Spinal cord (tissue), 10 donors: ENCODE measurements at places on chromosomes 1 and 21. TPM values are rescaled to one million over a fixed set of nuclear protein-coding genes. Genes with fewer than 3 reads are reported as not detected.

The C1orf94 gene
- total RNA-seq = 0.50 TPM

The NOTCH2NLA gene
- 52.5 TPM for total RNA-seq

The DOP1B gene
- 20.3 TPM for total RNA-seq

The SPRR2G gene
- not detected for total RNA-seq

The RAB25 gene
- total RNA-seq = 0.39 TPM

The LIN9 gene
- 8.3 TPM for total RNA-seq

The CACNA1E gene
- 53.7 TPM for total RNA-seq

The KIF26B gene
- 10.9 TPM for total RNA-seq

The CYP4A22 gene
- 0.22 TPM for total RNA-seq

The FABP3 gene
- total RNA-seq = 82.1 TPM

The SRSF11 gene
- total RNA-seq = 198 TPM

The EFNA4 gene
- 3.5 TPM for total RNA-seq

GRCh38 chr21:42666925-42667324 lies 13.5 kb downstream of the PDE9A start:
- H3K27ac ChIP-seq = peak overlapping the region; percentile 85
- H3K4me3 ChIP-seq = no peak overlapping the region
- peaks cover 58% of the 10 kb centered on the region for H3K36me3 ChIP-seq

DNA sequence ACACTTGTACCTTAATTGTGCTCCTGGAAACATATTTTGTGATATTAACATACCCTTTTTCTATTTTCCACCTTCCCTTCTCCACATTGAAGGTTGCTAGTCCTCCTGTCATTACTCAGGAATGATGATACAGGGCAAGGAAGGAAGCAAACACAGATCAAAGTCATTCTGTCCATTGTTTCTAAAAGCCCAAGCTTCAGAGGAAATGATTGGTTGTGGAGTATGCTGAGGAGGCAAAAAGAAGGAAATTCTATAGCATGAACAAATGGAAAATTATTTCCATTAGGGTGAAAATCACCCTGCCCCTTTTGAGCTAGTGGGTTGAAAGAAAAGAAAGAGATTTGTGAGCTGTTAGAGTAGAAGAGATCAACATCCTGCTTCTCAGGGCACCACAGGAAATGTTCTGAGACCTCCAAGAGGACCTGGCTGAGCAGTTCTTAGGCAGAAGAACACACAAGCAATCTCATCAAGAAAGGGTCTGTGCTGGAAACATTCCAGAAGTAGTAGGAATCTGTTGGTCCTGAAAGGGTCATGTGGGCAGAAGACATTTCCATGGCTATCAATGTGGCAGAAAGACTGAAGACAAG lies 29.0 kb upstream of the PRRX1 start:
- H3K36me3 ChIP-seq = no peaks in the 10 kb centered on the region
- DNase-seq = no peak
- H3K4me1 ChIP-seq = no peaks in the 10 kb centered on the region

- H3K4me3 ChIP-seq = no peak overlapping the region
- H3K4me1 ChIP-seq = no peaks in the 10 kb centered on the region
- H3K27me3 ChIP-seq = no peaks in the 10 kb centered on the region
- DNase-seq = no peak
Observed at GRCh38 chr21:15976807-15977206, 247.0 kb downstream of the USP25 start.

DNA sequence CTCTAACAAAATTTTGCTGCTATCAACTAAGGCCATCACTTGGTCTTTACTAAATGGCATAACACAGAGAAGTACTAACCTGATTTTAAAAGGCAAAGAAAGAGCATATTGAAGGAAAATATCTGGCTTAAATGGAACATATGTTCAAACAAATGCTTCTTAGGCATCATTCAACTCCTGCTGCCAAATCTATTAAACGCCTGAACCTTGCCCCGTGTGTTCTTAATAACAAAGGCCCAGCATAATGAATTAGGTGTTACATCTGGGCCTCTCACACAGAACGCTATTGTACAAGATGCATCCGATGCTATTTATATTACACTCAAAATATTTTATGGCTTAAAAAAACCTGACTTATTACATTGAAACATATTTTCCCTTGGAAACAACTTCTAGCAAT lies 48.4 kb downstream of the B3GALNT2 start:
- H3K4me3 ChIP-seq = no peak overlapping the region
- peak; percentile 42 for DNase-seq
- no peaks in the 10 kb centered on the region for H3K4me1 ChIP-seq
- no peaks in the 10 kb centered on the region for H3K27me3 ChIP-seq

GRCh38 chr1:212601524-212601923 lies 7.0 kb upstream of the ATF3 start:
- H3K27me3 ChIP-seq = peaks cover 39% of the 10 kb centered on the region
- no peak overlapping the region for H3K27ac ChIP-seq
- DNase-seq = no peak
- H3K4me1 ChIP-seq = peaks cover 1% of the 10 kb centered on the region

- H3K4me3 ChIP-seq = no peak overlapping the region
- H3K27me3 ChIP-seq = no peaks in the 10 kb centered on the region
- H3K27ac ChIP-seq = no peak overlapping the region
- no peaks in the 10 kb centered on the region for H3K4me1 ChIP-seq
Observed at GRCh38 chr1:218755128-218755527, 410.0 kb downstream of the TGFB2 start.

DNA sequence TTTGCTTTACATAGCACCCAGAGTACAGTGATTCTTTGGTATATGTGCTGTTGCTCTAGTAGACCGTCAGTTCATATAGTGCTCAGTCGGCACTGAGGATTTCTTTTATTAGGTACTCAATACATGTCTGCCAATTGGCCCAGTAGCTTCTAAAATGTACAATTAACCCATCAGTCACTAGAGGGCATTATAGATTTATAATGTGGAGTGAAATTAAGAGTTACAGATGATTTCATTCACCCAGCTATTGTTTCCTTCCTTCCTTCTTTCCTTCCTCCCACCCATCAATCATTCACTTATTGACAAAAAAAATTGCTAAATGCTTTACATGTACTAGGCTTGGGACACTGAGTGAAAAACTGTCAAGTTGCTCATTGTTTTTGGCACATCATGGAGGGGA lies 263.6 kb upstream of the USP24 start:
- H3K27ac ChIP-seq = no peak overlapping the region
- no peak overlapping the region for H3K4me3 ChIP-seq
- DNase-seq = peak; percentile 31
- H3K27me3 ChIP-seq = no peaks in the 10 kb centered on the region

DNA sequence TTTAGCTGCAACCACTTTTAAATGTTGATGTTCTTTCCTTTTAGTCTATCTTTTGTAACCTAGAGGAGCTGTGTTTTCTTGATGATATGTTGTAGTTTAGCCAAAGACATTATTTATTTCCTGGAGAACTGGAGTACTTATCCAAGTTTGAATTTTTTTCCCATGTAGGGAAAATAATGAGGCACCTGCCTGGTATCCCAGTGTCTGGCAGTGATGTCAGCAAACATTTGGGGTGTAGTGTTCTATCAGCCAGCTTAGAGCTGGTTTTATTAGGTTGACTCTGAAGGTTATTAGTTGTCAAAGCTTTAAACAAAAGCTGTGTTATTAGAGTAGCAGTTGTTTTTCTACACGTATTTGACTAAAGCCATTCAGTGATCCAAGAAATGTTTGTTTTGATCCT lies 3.2 kb downstream of the CTPS1 start:
- H3K27ac ChIP-seq = no peak overlapping the region
- H3K27me3 ChIP-seq = no peaks in the 10 kb centered on the region
- H3K36me3 ChIP-seq = peaks cover 11% of the 10 kb centered on the region
- no peak for DNase-seq

DNA sequence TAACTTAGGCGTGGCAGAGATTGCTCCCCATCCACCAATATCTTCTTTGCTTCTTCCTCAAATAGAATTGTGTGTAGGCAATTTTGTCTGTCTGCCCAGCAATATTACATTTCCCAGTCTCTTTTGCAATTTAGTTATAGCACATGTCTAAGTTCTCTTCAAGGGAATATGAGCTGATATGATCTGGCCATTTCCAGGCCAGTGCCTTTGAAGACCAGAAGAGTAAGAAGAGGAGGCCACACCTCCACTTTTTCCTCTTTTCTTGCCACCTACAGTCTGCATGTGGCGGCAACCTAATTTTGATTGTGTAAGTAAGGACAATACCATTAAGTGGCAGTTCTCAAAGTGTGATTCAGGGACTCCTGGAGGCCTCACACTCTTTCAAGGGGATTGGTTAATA lies 6.3 kb upstream of the RSBN1 start:
- no peak overlapping the region for H3K4me3 ChIP-seq
- H3K36me3 ChIP-seq = no peaks in the 10 kb centered on the region
- H3K27ac ChIP-seq = no peak overlapping the region
- H3K4me1 ChIP-seq = no peaks in the 10 kb centered on the region
- H3K27me3 ChIP-seq = no peaks in the 10 kb centered on the region

- no peak overlapping the region for H3K4me3 ChIP-seq
- no peak overlapping the region for H3K27ac ChIP-seq
- H3K4me1 ChIP-seq = no peaks in the 10 kb centered on the region
- no peak for DNase-seq
- H3K36me3 ChIP-seq = no peaks in the 10 kb centered on the region
- H3K27me3 ChIP-seq = no peaks in the 10 kb centered on the region
Observed at GRCh38 chr1:8633741-8634501, 183.5 kb downstream of the RERE start.

- H3K27me3 ChIP-seq = no peaks in the 10 kb centered on the region
- no peak overlapping the region for H3K4me3 ChIP-seq
- no peak overlapping the region for H3K27ac ChIP-seq
- peaks cover 3% of the 10 kb centered on the region for H3K36me3 ChIP-seq
Observed at GRCh38 chr1:178733972-178734371, 8.9 kb downstream of the RALGPS2 start.

DNA sequence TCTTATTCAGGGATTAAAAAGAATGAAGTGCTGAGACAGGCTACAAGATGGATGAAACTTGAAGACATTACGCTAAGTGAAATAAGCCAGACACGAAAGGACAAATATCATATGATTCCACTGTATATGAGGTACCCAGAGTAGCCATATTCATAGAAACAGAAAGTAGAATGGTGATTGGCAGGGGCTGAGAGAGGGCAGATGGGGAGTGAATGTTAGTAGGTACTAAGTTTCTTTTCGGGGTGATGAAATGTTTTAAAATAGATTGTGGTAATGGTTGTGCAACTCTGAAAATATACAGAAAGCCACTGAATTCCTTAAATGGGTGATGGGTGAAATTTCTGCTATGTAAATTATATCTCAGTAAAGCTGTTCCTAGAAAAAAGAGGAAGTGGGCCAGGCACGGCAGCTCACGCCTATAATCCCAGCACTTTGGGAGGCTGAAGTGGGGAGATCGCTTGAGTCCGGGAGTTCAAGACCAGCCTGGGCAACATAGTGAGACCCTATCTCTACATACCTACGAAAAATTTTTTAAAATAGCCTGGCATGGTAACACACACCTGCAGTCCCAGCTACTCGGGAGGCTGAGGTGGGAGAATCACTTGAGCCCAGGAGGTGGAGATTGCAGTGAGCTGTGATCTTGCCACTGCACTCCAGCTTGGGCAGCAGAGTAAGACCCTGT lies 15.9 kb downstream of the SLC27A3 start:
- peak overlapping the region; percentile 20 for H3K4me3 ChIP-seq
- peaks cover 7% of the 10 kb centered on the region for H3K36me3 ChIP-seq
- no peak for DNase-seq
- no peaks in the 10 kb centered on the region for H3K27me3 ChIP-seq
- H3K27ac ChIP-seq = peak overlapping the region; percentile 93
- H3K4me1 ChIP-seq = peaks cover 44% of the 10 kb centered on the region

DNA sequence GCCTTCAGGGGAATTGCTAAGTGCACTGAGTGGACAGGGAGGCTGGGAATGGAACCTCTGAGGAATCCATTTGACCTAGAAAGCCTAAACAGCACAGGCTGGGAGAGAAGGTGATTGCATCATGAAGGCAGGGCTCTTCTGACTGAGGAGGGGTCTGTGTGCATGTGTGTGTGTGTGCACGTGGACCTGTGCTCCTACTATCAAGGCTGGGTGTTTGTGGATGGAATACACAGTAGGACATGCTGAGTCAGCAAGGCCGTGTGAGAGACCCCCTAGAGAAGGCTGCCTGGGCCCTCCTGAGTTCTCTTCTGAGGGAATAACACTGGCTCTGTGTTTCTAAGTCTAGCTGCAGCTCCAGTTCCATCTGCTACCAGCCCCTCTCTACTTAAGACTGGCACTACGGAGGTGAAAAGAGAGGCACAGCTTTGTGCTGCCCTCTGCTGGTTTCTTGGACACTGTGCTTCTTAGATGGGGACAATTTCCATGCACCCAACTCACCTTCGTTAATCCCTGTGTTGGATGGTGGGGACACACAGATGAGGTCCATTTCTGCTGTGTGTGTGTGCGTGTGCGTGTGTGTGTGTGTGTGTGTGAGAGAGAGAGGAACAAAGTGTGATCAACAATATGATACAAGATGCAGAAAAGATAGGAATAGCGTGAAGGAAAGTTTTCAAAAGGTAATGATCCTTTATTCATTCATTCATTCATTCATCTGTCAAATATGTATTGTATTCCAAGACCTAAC lies 6.2 kb upstream of the EFCAB14 start:
- DNase-seq = no peak
- H3K4me3 ChIP-seq = no peak overlapping the region
- H3K36me3 ChIP-seq = no peaks in the 10 kb centered on the region
- H3K4me1 ChIP-seq = peaks cover 9% of the 10 kb centered on the region
- H3K27ac ChIP-seq = no peak overlapping the region

- H3K4me1 ChIP-seq = peaks cover 12% of the 10 kb centered on the region
- H3K27me3 ChIP-seq = no peaks in the 10 kb centered on the region
- H3K27ac ChIP-seq = no peak overlapping the region
- no peak for DNase-seq
- no peak overlapping the region for H3K4me3 ChIP-seq
Observed at GRCh38 chr1:180157576-180158057, 2.9 kb downstream of the QSOX1 start.

DNA sequence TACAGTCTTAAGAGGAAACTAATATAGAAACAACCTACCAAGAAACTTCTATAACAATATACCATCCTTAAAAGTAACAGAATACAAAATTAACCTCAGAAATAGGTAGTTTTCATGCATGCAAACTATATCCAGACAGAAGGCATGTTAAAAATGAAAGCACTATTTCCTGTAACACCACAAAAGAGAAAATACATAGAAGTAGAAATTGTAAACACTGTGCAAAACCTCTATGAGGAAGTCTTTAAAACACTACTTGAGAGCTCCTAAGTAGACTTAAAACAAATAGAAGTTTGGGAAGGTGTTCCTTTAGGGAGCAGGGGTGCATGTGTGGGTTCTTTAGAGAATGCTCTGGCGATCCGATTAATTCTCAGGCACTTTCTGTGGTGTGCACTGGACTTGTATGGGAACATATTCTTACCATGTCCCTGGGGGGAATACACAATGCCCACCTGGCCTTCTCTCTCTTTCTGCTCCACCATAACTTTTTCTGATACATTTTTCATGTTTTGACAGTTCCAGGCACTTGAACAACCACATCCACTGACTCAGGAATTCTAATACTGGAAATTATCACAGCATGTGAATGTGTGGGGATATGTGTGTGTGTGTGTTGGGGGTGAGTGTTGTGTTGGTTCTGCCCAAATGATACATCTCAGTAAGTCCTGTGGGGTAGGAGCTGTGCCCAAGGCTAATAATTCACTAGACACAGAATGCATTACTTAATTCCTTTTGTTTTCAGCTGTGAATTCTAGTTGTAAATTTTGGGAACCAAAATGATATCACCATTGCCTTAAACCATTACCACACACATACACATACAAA lies 866.3 kb upstream of the B3GALT2 start:
- no peaks in the 10 kb centered on the region for H3K27me3 ChIP-seq
- H3K4me1 ChIP-seq = no peaks in the 10 kb centered on the region
- no peak overlapping the region for H3K4me3 ChIP-seq
- no peak for DNase-seq
- no peaks in the 10 kb centered on the region for H3K36me3 ChIP-seq
- no peak overlapping the region for H3K27ac ChIP-seq

- H3K27ac ChIP-seq = no peak overlapping the region
- H3K4me3 ChIP-seq = no peak overlapping the region
- H3K27me3 ChIP-seq = no peaks in the 10 kb centered on the region
- H3K36me3 ChIP-seq = no peaks in the 10 kb centered on the region
- no peaks in the 10 kb centered on the region for H3K4me1 ChIP-seq
- DNase-seq = no peak
Observed at GRCh38 chr1:86618358-86618757, 71.5 kb downstream of the CLCA4 start.
